T-helper 17 cell (primary cell): ENCODE measurements at places on chromosomes 1 and 21. TPM values are rescaled to one million over a fixed set of nuclear protein-coding genes. Genes with fewer than 3 reads are reported as not detected.

DNA sequence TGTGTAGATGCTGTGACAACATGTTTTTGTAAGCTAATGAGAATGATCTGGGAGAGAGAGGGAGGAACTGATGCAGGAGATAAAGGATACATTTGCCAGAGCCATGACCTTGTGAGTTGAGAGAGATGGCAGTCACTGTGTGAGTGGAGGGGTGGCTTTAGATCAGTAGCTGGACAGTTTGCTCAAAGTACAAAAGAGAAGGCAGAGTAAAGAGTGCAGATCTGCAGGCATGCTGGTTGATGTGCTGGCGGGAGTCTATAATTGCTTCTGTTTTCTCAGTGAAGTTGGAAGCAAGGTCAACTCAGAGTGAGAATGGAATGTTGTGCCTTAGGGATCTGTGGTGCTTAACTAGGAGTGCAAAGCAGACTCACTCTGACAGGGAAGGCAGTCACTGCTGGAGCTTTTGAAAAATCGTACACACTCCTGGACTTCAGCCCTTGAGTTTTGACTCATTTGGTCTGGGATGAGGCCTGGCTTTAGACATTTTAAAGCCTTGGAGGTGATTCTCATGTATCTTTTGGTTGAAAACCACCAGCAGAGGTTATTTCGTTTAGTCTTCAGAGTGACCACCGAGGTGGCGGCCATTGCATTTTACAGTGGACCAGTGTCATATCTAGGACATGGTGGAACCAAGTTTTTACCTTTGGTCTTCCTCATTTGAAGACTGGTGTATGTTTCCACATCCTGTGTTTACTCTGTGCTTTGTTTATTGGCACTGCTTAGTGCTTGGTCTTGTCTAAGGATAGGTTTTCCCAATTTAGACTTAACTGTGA is 49.6 kb downstream of the MTR start:
- no peak for DNase-seq

DNA sequence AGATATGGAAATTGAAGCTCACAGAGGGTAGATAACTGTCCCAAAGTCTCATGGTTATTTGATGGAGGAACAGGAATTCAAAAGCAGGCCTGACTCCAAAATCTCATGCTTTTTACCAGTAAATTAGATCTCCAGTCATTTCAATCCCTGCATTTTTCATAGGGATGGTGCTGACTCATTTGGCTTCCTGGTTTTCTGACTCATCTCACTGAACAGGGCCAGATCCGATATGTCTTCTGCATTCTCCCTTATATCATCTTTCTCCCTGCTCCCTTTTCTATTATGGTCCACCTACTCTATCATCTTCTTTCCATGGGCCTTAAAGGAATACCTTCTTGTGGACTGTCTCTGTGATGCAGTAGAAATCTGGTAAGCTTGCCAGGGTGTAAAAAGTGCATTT is 187.2 kb downstream of the FGGY start:
- no peak for DNase-seq

CD101 gene
- 1.9 TPM for total RNA-seq

- DNase-seq = no peak
Observed at GRCh38 chr1:70994753-70995268, 52.8 kb downstream of the PTGER3 start.

GRCh38 chr1:85259912-85260274 is 431 bp upstream of the C1orf52 start:
- no peak for DNase-seq

DNA sequence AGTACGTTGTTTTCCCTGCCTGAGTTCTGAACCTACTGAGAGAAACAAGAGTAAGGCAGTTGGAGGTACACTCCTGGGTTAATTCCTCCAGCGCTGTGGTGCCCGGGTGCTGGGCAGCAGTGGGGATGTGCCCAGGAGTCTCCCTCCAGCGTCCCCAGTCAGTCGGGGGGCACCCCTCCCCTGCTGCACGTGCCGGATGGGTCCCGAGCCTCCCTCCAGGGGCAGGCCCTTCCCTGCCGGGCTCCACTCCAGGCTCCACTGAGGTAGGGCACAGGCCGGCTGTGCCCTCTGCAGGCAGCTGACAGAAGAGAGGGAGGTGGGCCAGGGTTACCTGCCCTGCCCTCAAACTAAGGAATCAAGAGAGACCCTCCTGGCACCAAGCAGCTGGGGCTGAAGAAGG is 238.1 kb upstream of the VAMP3 start:
- no peak for DNase-seq

OR2C3 gene
- total RNA-seq = not detected

DNA sequence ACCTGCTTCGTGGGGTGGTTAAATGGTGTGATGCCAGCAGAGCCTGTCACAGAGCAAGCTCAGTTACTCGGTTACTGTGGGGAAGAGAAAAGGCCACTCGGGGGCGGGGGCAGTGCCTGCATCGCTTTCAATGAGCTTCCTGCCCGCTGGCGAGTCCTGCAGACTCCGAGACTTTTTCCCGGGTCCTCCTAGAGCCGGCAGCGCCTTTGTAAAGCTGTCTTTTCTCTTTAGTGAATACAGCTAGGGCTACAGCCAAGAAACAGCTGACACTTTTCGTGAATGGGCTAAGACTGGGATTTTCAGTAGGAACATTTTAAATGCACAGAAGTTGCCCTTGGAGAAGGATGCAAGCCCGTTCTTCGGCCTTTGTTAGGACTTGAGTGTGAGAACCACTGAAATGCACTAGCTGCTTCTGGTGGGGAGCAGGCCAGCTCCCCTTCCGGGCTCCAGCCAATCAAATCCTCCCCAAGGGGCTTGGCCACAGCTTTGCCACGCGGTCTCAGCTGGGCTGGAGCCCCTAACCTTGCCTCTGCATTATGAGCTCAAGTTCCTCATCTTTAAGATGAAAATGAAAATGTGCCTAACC is 23.4 kb upstream of the EFHD2 start:
- no peak for DNase-seq

MLLT11 gene
- 5.0 TPM for total RNA-seq

- DNase-seq = no peak
Observed at GRCh38 chr1:7956218-7957032, 5.1 kb upstream of the PARK7 start.

HCN3 gene
- 1.5 TPM for total RNA-seq

LHX8 gene
- total RNA-seq = not detected

- no peak for DNase-seq
Observed at GRCh38 chr1:172477216-172477615, 33.3 kb upstream of the PIGC start.

- no peak for DNase-seq
Observed at GRCh38 chr1:210371916-210372315, 43.2 kb downstream of the HHAT start.

LBR gene
- total RNA-seq = 116 TPM

NTMT2 gene
- not detected for total RNA-seq

- DNase-seq = no peak
Observed at GRCh38 chr1:188127507-188127906, 1298.8 kb downstream of the PLA2G4A start.

DNA sequence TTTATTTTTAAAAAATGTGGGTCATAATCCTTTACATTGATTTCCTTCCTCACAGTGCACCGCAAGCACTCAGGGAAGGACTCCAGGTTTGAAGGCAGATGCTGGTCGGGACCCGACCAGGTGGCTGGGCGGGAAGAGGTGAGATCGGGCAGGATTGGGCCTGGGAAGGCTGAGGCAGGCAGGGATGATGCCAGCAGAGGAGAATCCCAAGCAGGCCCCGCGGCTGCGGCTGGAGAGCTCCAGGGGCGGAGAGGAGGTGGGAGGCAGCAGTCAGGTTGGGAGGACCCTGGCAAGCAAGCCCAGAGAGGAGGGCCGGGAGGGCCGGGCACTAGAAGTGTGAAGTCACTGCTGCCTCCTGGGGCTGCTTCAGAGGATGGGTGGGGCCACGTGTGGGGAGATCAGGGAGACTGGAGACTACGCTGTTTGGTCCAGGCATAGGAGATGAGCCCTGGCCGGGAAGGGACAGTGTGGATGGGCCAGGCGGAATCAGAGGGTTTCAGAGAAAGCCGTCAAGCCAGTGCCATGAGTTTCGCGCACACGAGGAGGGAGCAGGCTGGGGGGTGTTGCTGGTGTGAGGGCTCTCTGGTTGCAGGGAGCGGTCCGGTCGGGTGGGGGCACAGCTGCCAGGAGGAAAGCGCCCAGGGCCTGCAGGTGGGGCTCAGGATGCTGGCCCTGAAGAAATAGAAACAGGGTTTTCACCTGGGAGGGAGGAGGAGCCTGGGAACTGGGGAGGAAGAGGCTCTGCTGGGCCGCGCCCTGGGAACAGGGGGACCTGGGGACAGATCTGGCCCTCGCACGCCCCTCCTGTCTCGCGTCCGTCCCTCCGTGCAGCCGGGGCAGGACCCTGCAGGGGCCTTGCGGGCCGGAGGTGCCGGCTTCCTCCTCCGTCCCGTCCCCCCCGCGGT is 888 bp upstream of the COL18A1 start:
- no peak for DNase-seq

- DNase-seq = no peak
Observed at GRCh38 chr1:172447641-172448040, 3.8 kb upstream of the PIGC start.

GRCh38 chr1:9044236-9044635 is 18.0 kb upstream of the SLC2A7 start:
- no peak for DNase-seq

GRCh38 chr1:31382379-31382989 is 9.6 kb upstream of the FABP3 start:
- DNase-seq = no peak

KRTAP21-2 gene
- total RNA-seq = not detected

GRCh38 chr1:167052389-167052788 is 37.8 kb downstream of the GPA33 start:
- no peak for DNase-seq

GRCh38 chr1:183126528-183126927 is 59.5 kb upstream of the LAMC2 start:
- no peak for DNase-seq

DNA sequence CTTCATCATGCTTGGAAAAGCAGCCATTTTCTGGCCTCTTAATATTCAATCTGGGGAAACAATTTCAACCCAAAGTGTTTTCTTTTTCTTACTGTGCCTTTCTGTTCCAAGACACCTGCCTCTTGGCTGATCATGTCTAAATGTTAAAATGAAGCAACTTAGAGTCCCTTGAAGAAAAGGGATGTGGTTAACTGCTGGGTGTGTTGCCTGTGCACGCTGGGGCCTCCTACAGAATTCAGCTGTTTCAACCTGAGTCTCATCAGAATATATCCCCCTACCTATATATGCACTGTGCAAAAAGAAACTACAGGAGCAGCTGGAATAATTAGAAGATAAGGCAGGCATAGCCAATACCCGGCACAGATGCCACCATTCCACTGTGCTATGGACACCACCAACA is 222.0 kb downstream of the OMA1 start:
- no peak for DNase-seq

CA14 gene
- total RNA-seq = not detected

GRCh38 chr21:40760821-40761220 is 86.1 kb downstream of the DSCAM start:
- DNase-seq = no peak

- DNase-seq = no peak
Observed at GRCh38 chr1:94661431-94661932, 119.9 kb upstream of the F3 start.

LMX1A gene
- not detected for total RNA-seq

DNA sequence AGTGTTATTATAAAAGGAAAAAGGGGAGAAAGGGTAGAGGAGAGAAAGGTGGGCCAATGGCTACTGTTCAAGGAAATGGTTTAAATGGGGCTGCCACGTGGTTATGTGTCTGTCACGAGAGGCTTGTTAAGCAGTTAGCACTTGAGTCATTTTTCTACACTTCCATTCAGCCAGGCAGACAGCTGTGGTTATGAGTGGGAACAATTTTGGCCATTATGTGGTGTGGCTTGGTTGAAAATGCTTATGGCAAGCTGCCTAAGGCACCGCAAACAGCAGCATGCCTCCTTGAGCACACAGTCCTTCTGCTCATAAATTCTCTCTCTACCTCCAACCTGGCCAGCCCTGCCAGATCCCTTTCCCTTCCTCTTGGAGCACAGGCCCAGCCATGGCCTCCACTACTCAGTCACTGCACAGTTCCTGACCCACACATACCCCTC is 3.2 kb upstream of the SRM start:
- no peak for DNase-seq
